ENCODE measurements at places on chromosomes 6 and 20.

GRCh38 chr6:111585241-111585973 lies 20.3 kb downstream of the TRAF3IP2 start:
- no peak for DNase-seq

- DNase-seq, result no peak
Observed at GRCh38 chr6:20186981-20187380, 25.3 kb downstream of the MBOAT1 start.

GRCh38 chr6:2819115-2819514 lies 22.5 kb downstream of the SERPINB1 start:
- no peak for DNase-seq

DNA sequence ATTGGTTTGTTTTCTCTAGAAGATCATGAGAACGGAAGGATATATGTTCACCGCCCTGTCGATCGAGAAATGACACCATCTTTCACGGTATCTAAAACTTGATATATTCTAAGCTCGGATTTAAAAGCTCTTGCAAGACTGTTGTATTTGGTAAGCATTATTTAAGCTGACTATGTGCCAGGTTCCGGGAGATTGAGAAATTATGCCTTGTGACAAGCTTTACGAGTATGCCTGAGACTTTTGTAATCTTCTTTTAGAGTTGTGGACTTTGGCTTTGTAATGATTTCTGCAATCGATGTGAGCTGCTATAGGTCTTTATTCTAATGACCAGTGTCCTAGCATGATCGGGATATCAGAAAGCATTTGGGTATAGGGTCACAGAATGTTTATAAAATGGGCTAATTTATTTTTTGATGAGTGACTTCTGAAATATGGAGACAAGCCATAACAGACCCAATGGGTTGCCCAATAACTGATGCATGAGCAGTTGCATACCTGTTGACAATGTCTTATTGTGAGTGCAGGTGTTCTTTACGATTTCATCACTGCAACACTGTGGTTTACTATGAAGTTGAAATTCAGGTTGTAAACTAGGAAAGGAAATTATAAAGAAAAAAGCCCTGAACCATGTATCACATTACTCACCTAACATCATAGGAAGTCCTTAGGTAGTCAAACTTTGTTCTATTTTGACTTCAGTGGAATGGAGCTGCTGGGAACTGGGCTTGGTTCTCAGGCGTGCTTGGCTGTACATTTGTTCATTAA lies 14.0 kb downstream of the CDH26 start:
- DNase-seq, result no peak

DNA sequence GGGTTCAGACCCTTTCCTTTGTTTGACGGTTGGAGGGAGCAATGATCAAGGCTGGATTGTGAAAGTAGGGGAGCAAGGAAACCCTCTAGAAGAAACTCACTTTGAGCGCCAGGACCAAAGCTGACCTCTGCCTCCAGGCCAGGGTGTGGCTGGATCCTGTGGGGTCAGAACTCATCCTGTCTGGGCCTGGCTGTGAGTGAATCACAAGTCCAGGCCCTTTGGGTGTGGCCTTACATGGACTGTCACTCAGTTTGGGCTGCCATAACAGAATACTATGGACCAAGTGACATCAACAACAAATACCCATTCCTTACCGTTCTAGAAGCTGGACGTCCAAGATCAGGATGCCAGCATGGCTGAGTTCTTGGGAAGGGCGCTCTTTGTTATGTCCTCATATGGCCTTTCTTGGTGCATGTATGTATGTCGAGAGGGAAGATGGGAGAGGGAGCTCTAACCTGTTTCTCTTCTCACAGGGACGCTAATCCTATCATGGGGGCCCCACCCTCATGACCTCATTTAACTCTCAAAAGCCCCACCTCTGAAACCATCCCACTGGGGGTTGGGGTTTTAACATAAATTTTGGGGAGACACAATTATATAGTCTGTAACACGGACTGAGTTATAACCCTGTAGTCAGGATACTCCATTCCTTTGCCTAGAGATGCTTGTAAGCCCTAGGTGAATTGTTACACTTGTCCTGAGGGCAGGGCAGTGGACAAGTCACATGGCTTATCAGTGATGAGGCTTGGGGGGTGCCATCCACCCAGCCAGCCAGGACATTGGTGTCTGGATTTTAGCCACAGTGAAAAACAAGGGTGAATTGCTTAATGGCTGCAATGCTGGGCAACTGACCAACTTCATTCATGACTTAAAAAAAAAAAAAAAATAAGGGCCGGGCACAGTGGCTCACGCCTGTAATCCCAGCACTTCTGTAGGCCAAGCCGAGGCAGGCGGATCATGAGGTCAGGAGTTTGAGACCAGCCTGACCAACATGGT lies 80.0 kb downstream of the TRMT11 start:
- DNase-seq, result no peak

- DNase-seq, result no peak
Observed at GRCh38 chr20:45845452-45845851, 11.7 kb downstream of the ACOT8 start.

GRCh38 chr20:32598606-32599005 lies 13.5 kb upstream of the NOL4L start:
- DNase-seq, result no peak

DNA sequence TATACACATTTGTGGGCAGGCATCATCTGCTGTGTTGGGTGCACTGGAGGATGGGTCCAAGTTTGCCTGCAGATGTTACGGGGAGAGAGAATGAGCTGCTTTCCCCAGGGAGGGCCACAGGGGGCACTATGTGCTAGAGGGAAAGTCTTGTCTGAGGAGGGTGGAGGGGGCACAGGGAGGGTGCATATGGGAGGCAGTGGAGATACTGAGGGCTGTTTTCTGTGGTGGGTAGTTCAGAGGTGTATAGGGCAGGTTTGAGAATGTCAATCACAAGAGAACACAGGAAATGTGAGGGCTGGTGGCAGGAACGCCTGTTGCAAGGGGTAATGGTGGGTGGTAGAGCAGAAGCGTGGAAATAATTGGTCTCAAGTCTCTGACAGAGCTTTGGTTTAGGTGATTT lies 7.7 kb upstream of the PTPRA start:
- no peak for DNase-seq

DNA sequence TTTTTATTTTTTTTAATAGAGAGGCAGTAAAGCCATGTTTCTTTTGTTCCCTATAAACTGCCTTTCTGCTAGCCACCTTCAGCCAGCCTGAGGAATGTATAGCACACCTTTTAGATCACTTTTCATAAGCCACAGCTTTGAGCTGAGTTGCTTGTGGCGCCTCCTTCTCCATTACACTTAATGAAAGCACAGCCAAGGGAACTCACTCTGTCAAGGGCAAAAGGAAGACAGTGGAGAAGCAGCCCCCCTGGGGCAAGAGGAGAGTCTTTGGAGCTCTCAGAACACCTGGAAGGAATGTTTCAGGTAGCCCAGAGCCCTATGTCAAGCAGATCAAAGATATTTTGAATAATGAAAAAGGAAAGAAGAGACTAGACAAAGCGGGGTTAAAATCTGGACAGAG lies 235.1 kb downstream of the CLIC5 start:
- DNase-seq, result no peak

DNA sequence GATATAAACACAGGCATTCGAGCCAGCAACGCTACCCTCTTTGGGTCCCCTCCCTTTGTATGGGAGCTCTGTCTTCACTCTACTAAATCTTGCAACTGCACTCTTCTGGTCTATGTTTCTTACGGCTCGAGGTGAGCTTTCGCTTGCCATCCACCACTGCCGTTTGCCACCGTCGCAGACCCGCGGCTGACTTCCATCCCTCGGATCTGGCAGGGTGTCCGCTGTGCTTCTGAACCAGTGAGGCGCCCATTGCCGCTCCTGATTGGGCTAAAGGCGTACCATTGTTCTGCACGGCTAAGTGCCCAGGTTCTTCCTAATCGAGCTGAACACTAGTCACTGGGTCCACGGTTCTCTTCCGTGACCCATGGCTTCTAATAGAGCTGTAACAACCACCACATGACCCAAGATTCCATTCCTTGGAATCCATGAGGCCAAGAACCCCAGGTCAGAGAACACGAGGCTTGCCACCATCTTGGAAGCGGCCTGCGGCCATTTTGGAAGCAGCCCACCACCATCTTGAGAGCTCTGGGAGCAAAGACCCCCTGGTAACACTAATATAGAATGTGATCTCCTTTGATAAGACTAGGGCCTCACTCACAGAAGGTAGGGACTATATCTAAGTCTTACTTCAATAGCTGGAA lies 973 bp downstream of the UBD start:
- DNase-seq, result no peak

- DNase-seq, result no peak
Observed at GRCh38 chr20:10649080-10649796, 24.6 kb downstream of the JAG1 start.

DNA sequence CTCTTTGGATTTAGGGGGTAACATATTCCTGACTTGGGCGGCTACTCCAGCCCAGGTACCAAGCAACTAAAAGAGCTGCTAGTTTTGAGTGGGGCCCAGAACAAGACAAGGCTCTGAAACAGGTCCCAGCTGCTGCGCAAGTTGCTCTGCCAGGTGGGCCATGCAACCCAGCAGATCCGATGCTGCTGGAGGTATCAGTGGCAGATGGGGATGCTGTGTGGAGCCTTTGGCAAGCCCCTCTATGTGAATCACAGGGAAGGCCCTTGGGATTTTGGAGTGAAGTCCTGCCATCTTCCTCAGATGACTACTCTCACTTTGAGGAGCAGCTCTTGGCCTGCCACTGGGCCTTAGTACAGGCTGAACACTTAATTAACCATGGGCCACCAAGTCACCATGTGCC lies 43.7 kb upstream of the VSX1 start:
- DNase-seq, result no peak

DNA sequence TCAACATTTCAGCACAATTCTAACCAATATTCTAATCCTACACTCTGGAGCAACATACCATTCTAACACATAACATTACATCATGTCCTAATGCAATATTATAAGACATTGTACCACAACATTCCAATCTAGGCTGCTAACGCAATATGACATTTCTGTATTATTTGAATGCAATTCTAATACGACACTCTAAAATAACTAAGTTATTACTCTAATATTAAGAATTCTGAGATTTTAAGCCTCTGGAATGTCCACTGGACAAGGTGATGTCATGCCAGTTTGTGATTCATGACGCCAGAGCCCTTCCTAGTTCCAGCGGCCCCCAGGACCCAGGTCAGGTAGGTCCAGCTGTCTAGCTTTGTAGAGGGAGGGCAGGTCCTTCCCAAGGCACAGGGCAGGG lies 69.7 kb upstream of the SIRPA start:
- no peak for DNase-seq

GRCh38 chr6:130927305-130927704 lies 100.1 kb downstream of the SMLR1 start:
- DNase-seq, result no peak

GRCh38 chr6:139115989-139116758 lies 18.7 kb upstream of the HECA start:
- DNase-seq, result no peak

- no peak for DNase-seq
Observed at GRCh38 chr6:119960456-119960855, 610.9 kb upstream of the MAN1A1 start.
